Small intestine (tissue), 16 donors: ENCODE measurements at places on chromosomes 6 and 20. TPM values are rescaled to one million over a fixed set of nuclear protein-coding genes. Genes with fewer than 3 reads are reported as not detected.

DNA sequence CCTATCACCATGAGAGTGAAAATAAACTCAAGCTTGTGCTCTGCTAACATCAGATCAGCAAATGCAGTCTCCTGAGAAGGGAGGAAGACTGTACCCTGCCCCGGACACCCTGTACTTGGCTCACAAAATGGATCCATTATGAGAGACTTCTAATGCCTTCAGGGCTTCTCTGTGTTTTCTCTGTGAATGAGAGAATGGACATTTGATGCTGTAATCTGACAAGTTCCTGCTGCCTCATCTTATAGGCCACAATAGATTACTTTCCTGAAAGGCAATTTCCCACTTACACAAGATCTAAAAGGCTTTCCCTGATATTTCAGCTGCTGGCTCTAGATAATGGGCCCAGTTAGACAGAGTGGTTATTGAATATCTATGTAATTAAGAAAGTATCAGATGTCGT, 117.2 kb downstream of the OTOR start:
- no peak for DNase-seq

GRCh38 chr6:107667790-107668189, 156.3 kb downstream of the SCML4 start:
- DNase-seq = no peak

Gene PEX6
- 34.6 TPM for polyA plus RNA-seq

Gene ZNF337
- 4.9 TPM for polyA plus RNA-seq

DNA sequence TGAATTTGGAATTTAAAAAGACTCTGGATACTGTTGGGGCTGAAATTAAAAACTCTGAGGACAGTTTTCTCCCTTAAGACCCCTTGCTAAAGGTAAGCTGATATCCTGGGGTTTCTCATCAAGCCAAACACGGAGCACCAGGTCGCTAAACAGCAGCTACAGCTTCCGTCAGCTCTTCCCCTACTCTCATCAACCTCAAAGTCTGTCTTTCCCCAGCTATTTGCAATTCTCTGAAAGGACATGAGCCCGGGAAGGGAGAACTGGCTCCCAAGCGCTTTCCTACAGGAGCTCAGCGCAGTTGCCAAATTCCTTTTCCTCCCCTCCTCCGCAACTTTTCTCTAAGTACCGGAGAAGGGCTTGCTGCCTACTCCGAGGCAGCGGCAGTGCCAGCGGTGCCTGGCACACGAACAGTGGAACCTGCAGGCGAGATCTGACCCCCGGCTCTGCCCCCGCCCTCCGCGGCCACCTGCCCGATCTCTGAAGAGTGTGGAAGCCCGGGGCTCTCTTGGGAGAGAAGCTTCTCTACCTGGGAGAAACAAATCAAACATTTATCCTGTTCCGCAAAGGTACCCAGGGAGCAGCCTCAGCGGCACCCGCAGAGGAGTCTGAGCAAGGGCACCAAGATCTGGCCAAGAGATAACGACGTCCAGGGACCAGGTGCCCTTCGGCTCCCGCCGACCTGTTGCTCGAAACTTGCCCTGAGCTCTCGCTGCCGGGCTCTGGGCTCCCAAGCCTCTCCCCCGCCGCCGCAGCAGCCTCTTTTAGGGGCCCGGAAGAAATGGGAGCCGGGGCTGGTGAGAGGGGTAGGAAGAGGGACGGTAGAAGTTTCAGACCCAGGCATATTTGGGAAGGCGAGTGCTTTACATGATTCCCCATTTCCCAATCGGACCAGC, 2.2 kb downstream of the CBLN4 start:
- no peak for DNase-seq

DNA sequence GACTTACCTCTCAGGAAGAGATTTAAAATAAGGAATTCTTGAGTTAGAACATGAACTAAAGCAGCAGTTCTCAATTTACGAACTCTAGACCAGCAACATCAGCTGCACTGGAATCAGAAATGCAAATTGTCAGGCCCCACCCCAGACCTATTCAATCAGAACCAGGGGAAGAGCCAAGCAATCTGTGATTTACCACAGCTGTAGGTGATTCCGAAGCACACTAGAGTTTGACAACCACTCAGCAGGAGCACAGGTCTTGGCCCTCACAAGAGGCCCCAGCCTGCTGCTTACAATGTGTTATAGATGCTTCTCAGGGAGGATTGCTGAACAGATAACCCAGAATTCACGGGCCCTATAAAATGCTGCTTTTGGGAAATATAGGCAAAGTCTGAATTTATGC, 279.2 kb downstream of the PTPRK start:
- no peak for DNase-seq

DNA sequence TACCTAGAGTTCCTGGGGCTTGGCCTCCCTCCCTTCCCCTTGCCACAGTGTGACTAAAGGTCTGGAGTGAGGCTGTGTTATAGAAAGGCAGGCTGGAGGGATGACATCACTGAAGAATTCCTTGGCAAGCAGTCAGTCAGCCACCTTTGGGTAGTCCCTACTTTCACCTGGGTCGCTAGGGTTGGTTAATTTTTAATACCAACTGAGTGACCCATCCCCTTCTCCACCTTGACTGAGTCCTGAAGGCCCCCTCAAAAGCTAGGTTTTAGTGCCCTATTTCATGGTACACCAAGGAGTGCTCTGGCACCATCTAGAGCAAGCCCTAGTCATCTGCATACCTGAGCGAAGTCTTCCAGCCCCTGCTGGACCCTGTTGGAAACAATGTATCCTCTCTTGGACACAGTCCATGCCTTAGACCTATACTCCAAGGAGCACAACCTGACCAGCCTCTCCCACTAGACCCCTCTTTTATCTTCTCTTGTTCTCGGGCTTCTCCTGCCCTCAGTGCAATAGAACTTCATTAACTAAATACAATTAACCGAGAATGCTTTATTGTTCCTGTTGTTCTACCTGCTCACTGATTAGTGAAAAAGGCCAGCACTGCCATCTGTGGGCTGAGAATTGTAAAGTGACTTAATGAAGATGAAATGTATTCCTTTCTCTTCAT, 44.6 kb downstream of the RIN2 start:
- peak; percentile 75 for DNase-seq

- DNase-seq = no peak
These were observed 23.3 kb downstream of the BAG2 start for GRCh38 chr6:57195457-57195856.

Gene AIF1
- 5.6 TPM for polyA plus RNA-seq

DNA sequence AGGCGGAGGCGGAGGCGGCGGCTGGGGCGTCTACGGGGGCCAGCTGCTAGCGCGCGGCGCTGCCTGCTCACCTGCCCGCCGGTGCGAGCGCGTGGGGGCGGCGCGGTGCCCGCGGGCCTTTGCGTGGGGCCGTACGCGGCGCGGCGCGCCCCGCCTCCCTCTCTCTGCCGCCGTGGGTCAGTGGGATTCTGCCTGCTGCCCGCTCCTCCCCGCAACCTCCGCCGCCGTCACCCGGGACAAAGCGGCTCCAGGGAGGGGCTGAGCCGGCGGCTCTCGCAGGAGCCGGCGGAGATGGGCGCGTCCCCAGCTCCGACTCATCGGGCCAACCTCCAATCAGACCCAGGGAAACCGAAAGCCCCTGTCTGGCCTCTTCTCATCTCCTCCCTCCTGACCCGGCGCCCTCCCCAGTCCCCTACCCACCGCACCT, at the start of gene RCAN2:
Gene RCAN2, minus strand, starts transcription at position 249 of the 427 bp plus-strand sequence.
- DNase-seq = peak; percentile 82

DNA sequence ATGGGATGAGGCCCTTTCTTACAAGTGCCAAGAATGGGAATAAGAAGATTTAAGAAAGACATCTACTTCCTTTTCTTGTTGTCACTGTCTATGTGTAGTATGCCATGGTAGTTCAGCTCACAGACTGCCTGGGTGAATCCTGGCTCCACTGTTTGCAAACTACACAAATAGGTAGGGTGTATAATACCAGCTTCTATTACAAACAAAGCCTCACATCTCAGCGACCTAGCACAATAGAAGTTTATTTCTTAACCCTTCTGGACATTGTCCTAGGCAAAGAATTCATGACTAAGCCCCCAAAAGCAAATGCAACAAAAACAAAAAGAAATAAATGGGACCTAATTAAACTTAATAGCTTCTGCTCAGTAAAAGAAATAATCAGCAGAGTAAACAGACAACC, 74.5 kb downstream of the LINC00237 start:
- DNase-seq = no peak

DNA sequence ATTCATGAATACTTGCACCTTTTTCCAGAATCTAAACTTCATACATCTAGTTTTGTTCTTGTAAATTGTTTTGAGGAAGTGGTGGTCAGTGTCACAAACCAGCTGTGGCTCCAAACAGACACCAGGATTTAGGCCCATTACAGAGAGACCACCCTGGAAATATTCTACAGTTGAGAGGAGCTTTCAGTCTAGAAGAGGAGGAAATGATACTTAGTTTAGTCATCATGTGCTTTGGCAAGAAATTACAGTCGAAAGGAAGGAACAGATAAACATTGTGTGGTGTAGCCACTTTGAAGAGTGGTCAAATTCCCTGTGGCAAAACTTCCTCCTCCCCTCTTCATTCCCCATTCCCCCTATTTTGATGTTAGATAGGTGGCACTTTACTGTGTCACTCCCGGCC, 15.7 kb downstream of the DCBLD1 start:
- no peak for DNase-seq

- no peak for DNase-seq
These were observed 129.6 kb downstream of the ZDHHC14 start for GRCh38 chr6:157510323-157511188.

Gene ZNF311
- 0.61 TPM for polyA plus RNA-seq

GRCh38 chr6:115972679-115973078, 88.0 kb downstream of the FRK start:
- DNase-seq = no peak

DNA sequence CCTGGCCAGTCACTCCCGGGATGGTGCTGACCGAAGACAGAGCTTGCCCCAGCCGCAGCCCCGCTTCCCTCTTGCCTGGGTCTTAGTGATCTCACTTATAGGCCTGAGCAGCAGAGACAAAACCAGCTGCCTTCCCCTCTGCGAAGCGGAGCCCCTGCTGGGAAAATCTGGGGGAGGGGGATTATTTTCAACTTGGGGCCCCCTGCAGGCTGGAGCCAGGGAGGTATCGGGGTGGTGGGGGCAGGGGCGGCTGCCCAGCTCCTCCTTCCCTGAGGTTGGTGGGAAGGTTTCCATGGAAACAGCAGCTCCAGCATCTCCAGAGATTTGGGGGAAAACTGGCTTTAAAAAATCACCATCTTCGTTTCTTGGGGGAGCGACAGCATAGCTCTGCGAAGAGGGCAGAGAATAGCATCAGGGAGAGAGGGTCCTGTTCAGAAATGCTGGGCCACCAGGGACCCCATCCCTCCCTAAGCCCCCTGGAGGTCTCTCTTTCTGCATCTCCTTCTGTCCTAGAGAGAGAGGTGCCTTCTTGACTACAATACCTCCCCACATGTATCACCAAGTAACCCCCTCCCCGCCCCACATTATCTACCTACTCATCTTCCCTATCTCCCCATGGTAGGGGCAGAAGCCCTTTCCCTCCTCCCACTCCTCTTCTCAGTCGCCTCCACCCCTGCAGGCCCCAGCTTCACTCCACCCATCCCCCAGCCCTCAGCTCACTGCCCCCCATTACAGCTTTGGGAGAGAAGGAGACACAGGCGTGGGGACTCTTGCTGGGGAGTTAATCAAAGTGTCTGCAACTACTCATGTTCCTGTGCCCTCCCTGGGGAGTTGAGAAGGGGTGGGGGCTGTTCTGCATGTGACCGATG, 88.4 kb upstream of the CCDC167 start:
- no peak for DNase-seq

Gene TREML2
- not detected for polyA plus RNA-seq

DNA sequence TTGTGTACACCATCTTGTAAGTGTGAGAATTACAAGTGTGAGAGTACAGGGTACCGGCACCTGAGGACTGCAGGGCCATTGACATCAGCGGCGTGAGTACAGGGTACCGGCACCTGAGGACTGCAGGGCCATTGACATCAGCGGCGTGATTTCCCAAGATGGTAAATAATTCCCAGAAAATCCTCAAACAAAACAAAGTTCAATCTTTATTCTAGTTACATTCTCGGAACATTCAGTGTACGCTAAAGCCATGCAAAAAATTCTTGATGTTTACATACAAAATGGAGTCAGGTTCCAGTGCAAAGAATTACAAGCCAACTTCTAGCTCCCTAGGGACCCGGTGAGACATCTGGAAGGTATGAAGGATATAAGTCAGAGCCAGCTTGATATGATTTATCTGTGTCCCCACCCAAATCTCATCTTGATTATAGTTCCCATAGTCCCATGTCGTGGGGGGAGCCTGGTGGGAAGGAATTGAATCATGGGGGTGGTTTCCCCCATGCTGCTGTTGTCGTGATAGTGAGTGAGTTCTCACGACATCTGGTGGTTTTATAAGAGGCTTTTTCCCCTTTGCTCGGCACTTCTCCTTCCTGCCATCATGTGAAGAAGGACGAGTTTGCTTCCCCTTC, 172.7 kb downstream of the TTLL2 start:
- no peak for DNase-seq

DNA sequence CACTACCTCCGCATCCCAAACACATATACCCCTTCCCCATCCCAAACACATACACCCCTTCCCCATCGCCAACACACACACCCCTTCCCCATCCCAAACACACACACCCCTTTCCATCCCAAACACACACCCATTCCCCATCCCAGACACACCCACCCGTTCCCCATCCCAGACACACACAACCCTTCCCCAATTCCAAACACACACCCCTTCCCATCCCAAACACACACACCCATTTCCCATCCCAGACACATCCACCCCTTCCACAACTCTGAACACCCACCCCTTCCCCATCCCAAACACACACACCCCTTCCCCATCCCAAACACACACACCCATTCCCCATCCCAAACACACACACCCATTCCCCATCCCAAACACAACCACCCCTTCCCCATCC, 314.5 kb downstream of the KIF16B start:
- no peak for DNase-seq

DNA sequence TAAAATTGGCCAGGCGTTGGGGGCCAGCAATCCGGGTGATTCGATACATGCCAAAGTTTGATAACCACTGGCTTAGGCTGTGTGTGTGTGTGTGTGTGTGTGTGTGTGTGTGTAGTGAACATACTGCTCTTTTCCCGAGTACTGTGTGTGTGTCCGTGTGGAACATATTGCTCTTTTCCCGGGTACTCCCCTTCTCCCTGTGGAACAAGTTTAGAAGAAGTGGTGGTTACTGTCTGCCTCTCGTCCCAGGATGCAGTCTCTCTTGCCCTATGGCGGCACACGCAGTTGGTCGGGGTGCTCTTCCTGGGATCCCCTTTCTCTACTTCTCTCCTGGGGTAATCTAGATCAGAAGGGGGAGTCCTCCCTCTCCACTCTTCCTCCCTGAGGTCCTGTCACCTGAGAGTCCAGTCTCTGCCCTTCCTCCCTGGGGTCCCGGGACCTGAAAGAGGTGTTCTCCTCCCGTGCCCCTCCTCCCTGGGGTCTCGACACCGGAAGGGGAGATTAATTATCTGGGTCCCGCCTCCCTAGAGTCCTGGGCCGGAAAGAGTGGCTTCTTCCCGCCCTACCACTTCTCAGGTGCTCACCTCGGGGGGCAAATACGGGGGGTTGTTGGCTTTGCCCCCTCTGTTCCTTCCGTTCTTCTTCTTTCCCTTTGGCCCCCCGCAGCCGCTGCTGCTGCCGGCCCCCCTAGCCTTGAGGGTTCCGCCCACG, 516 bp downstream of the GTPBP2 start:
- DNase-seq = peak; percentile 86

DNA sequence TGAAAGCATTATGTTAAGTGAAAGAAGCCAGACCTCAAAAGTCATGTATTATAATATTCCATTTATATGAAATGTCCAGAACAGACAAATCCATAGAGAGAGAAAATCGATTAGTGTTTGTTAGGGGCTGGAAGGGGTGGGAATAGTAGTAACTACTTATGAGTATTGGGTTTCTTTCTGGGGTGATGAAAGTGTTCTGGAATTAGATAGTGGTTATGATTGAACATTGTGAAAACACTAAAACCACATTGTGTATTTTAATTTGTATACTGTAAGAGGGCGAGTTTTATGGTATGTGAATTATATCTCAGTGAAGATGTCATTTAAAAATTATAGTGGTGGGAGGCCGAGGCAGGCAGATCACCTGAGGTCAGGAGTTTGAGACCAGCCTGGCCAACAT, 52.0 kb upstream of the KIF13A start:
- no peak for DNase-seq
